ENCODE measurements at places on chromosomes 13 and 19.
A peak's percentile ranks its signal among the peaks of the same experiment; 100 is the strongest.

DNA sequence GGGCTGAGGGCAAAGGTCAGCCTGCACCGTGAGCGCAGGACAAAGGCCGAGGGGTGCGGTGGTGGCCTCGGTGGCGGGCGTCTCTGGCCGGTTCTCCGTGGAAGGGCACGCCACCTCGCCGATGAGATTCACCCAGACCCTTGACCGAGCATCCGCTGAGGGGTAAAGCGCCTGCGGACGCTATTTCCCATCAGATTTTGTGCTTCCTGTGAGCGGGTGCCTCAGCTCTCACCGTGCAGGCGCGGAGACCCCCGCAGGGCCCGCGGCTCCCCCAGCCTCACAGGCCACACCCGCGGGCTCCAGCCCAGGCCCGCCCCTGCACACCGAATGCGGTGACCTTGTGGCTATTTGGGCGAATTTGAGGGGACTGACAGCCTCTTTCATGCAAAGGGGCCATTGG lies 348.0 kb downstream of the TEX29 start:
- DNase-seq, result no peak

- peak; percentile 54 for DNase-seq
These were observed 13.8 kb downstream of the STK24 start for GRCh38 chr13:98563071-98563470.

- DNase-seq, result no peak
These were observed 72.6 kb upstream of the C13orf46 start for GRCh38 chr13:114046431-114046975.

- DNase-seq, result no peak
These were observed 125.7 kb upstream of the PEG3 start for GRCh38 chr19:56966225-56966696.

DNA sequence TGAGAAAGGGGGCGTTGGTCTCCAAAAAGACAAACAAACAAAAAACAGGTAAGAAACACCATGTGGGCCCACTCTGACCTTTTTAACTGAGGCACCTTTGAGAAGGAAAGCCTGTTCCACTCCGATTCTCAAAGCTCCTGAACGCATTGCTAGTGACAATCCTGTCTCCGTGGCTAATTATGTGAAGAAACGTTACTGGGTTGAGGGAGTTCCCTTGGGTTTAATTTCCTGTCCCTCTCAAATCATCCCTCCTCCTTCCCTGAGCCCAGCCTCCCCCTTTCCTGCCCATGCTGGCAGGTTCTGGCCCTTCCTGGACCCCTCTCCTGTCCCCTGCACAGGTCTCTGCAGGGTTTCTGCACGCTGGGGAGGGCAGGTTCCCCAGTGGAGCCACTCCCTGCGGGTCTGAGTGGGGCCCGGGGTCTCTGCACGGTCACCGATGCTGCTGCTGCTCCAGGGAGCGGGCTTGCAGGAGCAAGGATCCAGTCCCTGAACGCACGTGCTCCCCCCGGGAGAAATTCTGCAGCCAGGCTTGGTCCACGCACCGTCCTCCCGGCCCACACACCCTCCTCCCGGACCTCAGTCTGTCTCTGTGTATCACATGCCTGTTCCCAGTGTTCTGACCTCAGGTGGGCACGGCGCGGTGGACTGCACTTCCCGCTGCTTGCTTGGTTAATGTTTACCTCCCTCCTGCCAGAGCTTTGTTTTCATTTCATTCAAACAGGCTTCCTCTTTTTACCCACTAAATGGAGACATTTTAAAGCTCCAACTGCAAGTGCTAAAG lies 76.4 kb upstream of the MCF2L start:
- DNase-seq, result no peak
